ENCODE measurements at places on chromosomes 3 and 15.
A peak's percentile ranks its signal among the peaks of the same experiment; 100 is the strongest.

DNA sequence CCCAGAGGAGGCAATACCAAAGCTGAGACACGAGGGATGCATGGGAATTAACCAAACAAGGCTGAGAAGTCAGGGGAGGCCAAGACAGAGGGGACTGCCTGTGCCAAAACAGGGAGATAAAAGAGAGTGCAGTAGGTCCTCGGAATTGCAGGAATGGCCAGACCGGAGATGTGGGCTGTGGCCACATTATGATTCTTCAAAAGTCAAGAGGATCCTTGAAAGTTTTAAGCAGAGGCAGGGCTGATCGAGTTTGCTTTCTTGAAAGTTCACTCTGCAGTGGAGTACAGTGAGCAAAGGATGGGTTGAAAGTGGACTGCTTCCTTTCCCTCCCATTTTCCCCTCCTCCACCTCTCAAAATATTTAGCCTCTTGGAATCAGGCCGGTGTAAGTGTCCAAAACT, 73.9 kb upstream of the ADAMTS9 start:
- no peak for DNase-seq

DNA sequence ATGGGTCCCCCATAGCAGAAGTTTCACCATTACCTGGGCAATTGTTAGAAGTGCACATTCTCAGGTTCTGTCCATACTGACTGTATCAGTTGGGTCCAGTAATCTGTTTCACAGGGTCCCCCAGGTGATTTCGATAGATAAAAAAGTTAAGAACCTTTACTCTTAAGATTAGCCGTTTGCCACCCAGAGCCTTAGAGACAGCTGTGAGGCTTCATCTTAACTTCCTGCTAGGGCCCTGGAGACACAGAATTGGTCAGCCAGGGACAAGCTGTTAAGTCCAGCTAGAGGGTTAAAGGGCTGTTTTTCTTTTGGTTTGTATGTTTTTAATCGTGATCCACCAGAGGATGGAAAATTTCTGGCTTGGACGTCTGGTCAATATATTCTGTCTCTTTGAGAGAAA, 6.7 kb downstream of the FAM162A start:
- no peak for DNase-seq

DNA sequence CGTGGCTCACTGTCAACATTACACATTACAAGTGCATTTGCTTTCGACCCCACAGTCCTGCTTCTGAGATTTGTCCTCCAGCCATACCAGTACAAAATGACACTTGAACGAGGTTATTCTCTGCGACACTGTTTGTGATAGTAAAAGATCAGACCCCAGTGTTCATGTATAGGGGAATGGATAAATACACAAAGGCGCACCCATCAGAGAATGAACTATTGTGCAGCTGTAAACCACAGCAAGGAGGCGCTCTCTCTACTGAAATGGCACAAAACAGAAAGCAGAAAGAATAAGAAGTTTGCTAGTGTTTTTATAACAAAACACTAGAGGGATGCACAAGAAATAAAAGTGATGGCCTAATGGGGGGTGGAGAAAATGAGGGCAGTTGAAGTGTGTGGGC, 4.9 kb upstream of the CHSY1 start:
- DNase-seq, result no peak

GRCh38 chr3:189851682-189852081, 220.5 kb downstream of the TP63 start:
- DNase-seq, result no peak

GRCh38 chr15:57019496-57020160, 101.2 kb downstream of the TCF12 start:
- no peak for DNase-seq

- DNase-seq, result no peak
Observed at GRCh38 chr15:40985541-40986330, 32.5 kb downstream of the CHAC1 start.

DNA sequence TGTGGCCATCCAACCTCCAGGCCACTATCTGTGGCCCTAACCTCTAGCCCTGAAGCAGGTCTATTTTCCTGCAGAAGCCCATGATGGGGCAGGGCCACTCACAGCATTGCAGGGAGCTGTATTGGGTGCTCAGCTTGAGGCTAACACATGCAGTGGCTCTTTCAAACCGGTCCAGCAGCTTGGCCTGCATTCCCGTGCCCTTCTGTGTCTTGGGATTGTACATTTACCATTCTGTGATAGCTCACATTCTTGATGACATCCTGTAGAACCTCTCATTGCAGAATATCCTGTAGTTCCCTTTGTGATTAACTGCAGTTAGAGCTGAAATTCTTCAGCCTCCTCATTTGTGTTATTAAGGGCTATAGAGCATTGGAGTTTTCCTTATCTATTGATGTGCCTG, 60.8 kb upstream of the ANKRD34C start:
- no peak for DNase-seq

- DNase-seq, result no peak
Observed at GRCh38 chr3:26247712-26248111, 374.9 kb upstream of the LRRC3B start.

DNA sequence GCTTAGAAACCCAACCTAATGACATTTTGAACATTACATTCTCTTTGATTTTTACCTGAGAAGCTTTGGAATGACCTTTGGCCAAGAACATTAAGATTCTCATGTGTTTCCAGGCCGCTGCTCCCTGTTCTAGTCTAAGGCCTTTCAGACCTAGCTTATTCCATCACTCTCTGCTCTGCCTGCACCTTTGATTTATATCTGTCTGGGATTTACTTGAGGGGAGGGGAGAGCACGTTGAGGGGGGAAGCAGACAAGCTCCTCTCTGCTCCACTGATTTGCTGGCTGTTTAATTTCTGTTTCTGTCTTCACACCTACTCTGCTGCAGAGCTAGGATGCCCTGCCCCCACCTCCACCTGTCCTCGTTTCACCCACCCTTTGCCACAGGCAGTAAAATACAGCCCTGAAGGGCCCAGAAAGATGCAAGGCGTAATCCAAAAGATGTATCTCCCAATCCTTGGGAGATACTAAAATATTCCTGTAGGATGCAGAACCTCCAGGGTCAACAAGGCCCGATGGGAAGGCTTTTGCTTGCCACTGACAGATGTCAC, 429.8 kb downstream of the EPHB1 start:
- no peak for DNase-seq

- no peak for DNase-seq
Observed at GRCh38 chr3:107963581-107963980, 127.2 kb downstream of the CD47 start.

DNA sequence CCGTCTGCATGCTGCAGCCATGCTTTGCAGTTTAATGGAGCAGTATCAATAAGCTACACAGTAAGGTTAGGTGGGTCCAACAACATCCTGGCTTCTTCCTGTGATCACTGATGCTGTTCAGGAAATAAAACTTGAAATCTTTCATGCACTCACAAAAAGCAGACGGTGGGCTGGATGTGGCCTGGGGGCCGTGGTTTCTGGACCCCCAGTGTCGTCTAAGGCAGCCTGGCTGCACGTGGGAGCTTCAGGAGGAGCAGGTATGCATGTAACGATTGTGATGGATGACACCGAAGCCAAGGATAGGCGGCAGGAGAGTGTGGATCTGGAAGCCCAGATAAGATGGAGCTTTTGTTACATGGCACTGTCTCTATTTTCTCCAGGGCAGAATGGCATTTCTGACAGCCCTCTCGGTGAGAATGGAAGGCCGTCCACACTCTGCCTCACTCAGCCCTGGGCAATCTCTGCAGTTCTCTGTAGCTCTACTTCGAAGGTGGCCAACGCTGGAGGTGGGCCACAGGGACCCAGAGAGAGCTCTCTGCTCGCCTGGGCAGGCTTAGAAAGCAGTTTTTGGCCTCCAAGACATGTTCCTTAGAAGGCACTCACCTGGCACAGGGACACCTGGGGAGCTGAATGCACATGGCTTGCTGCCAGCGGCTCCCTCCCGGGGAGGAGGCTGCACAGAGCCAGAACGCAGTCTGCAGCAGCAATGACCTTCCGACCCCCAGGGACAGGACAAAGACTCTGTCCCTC, 46.4 kb upstream of the IQSEC1 start:
- DNase-seq, result no peak

DNA sequence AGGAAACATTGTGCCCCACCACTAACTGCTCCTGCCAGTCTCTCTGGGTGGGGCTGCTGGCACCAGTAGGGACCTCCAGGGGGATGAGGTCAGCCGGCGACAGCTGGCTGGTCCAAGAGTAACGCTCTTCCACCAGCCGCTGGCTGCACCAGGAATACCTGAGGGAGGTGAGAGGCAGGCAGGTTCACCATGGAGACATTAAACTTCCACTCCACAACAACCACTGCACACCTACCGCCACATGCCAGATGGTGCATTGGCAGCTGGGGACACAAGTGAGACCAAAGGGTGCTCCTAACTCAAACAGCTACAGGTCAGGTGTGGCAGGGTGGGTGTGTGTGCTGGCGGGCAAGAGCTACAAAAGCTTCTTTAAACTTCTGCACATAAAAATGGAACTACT, 4.5 kb downstream of the POLG start:
- DNase-seq, result no peak

DNA sequence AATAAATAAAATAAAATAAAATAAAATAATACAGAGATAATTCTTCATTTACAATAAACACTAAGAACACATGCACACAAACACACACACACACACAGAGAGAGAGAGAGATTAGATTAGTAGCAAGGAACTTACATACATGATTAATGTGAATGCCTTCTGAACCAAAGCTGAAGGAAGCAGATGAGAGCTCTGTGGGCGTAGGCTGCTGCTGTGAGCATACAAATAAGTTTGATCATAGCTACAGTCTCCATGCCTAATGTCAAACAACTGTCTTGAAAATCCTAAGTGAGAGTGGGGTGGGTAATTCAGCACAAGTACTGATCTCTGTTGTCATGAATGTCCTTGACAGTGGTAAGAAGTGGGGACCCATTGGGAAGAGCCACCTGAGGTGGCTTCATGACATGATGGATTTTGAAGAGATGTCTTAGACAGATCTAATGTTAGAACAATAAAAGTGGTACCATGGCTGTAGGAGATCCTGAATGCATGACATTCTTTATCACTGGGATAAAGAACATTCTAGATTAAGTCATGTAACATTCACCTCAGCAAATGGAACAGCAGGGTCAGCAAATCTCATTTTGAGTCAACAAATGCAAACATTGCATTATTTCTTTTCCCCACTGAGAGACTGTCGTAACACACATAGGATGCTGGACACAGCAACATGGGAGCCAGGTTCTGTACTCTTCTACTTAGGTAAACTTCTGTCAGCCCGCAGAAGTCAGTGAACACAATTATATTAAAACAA, 46.2 kb downstream of the CHL1 start:
- no peak for DNase-seq

DNA sequence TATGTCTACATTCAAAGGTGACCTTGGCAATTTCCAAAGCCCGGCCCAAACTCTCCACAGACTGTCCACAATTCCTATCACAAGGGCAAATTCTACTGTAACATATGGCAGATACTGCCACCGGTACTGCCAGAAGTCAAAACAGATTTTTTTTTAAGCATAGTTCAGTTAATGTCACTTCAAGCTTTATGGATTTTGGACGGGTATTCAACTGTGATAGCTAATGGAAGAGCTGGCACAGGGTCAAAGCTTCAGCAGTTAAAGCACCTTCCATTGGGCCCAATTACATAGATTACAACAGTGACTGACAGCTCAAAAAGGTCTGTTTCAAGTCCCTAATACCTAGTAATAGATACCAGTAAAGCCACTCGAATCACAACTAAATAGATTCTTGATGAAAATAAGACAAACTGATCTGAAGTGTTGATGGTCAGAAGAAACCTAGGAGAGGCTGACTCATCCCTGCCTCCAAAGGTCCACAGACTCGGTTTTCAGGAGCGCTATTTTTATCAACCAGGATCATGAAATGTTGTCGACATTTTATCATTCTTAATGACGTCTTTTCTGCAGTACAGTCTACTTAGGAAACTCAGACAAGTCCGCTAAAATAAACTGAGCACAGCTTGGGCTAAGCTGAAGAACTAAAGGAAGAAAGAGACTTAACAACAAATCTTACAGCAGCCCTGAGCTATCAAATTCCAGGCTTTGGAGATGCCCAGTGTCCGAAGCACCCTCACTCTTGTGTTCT, 38.7 kb downstream of the ANXA2 start:
- DNase-seq, result no peak

GRCh38 chr3:112019716-112020115, 14.8 kb upstream of the TMPRSS7 start:
- DNase-seq, result no peak

DNA sequence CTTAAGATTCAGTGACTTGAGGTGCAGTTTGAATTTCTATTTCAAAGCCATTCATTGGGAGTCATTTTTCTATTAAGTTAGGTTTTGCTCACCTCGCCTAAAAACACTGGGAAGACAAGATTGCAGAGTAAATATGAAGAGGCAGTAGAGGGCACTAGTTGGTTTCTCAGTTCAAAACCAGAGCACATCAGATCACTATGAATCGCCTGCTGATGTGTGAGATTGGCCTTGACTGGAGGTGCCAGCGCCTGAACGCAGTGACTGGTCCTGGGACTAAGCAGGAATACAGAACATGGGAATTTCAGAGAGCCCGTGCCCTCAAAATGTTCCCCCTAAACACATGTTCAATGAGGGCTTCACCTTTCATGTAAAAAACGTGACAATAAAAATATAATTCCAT, 229.0 kb downstream of the ITPR1 start:
- DNase-seq, result peak; percentile 56

DNA sequence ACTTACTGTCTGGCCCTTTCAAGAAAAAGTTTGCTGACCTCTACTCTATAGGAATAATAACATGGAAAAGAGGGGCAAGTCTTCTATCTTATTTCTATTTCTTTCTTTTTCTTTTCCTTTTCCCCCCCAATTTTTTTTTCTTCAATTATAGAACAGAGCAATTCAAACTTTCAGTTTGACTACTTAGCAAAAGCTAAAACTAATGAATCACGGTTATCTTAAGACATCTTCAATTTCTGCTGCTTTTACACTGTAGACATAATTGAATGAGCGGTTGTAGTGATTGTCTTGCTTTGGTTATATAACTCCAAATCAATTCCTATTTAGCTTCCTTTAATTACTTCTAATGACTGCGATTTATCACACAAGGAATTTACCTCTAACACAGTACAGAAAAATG, 74.3 kb upstream of the P2RY1 start:
- DNase-seq, result no peak

DNA sequence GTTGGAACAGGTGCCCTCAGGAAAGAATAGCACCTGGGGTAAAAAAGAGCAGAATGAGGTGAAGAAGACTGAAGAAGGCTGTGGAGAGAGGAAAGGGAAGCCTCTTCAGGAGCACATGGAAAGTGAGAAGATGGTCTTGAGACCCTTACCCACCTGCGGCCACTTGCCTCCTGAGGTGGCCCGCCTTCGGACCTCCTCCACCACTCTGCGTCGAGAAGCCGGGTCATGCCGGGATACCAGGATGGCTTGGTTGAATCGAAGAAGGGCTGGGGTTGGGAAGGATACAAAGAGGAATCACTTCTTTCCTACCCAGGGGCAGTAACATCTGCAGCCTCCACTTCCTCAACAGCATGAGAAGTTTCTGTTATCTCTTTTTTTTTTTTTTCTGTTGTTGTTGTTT, 3.0 kb downstream of the LPCAT4 start:
- no peak for DNase-seq

GRCh38 chr15:60580650-60581376, 101.9 kb upstream of the ICE2 start:
- DNase-seq, result peak; percentile 72

- no peak for DNase-seq
Observed at GRCh38 chr3:42119561-42120355, 28.6 kb downstream of the TRAK1 start.

Measured in HepG2 (cell line).